ENCODE measurements at places on chromosomes 5 and 9. TPM values are rescaled to one million over a fixed set of nuclear protein-coding genes. Genes with fewer than 3 reads are reported as not detected.

The ACSL6 gene
- total RNA-seq, result not detected

The EQTN gene
- total RNA-seq, result not detected

The TAF11L10 gene
- not detected for total RNA-seq

The WDR38 gene
- not detected for total RNA-seq

The PCDHGA7 gene
- 0.86 TPM for total RNA-seq

The PCDHGA6 gene
- 0.44 TPM for total RNA-seq

The BAAT gene
- 0.14 TPM for total RNA-seq

The CD74 gene
- not detected for total RNA-seq

- no peak for DNase-seq
Measured at GRCh38 chr5:141793881-141794280, 84.3 kb downstream of the PCDH1 start.

DNA sequence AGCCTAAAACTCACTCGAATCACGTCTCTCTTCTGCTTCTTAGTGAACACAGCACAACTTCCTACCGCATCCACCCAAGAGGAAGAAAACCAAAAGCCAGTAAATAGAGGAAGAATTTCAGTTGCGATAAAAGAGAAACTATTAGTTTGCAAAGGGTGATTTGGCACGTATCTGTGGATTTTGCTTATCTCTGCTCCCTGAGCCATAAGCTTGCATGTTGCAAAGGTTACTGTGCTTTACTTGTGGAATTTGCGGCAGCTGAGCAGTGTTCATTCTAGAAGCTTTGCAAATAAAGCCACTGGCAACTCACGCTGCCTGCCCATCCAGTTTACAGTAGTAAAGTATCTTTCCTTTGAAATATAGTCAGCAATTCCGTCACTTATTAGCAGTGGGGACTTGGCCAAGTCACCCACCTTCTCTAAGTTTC lies 149.0 kb upstream of the PCA3 start:
- DNase-seq, result no peak

- no peak for DNase-seq
Measured at GRCh38 chr9:86891886-86892437, 55.3 kb downstream of the GAS1 start.

GRCh38 chr5:56094579-56095361 lies 100.0 kb upstream of the IL6ST start:
- DNase-seq, result no peak

DNA sequence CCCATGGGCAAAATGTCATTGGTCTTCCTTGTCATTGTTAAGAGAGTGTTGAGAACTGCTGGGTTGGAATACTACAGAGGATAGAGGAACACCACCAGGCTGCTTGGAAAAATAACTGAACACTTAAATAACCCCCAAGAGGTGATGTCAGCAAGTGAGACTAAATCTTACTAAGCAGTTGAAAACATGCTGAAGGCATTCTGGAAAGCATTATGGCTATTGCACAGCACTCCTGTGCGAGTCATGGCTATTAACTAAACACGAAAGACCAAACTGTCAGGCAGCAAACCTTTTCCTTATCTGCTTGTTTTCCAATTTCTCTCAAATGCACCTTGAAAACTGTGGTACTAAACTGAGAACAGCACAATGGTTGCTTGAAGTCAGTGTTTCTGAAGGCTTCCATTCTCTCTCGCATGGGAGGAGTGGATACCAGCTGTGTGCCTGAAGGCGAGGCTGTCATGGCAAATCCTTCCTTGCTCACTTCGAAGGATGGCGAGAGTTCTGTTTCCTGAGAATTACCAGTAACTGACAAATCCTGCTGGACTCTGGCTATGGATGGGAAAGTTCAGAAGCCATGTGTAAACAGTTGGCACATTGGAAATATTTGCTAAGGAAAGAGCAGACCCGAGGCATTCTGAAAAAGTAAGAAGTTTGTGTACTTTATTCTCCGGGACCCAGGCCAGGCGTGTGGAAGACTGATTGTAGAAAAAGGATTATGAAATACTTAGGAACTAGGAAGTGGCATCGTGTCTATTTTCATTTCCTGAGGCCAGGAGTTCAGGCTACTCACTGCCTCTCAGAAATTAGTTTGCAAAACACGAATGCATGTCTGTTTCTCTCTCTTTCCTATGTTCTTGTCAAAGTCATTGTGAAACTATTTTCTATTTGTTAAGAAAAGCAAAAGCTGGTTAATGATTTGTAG lies 182.1 kb downstream of the DMRT2 start:
- peak; percentile 88 for DNase-seq

GRCh38 chr9:111812337-111812736 lies 17.6 kb upstream of the SHOC1 start:
- DNase-seq, result no peak

- DNase-seq, result no peak
Measured at GRCh38 chr9:35649431-35650340, 1.0 kb downstream of the SIT1 start.

GRCh38 chr9:84843175-84843824 lies 173.8 kb downstream of the NTRK2 start:
- no peak for DNase-seq

GRCh38 chr5:146866263-146866662 lies 12.3 kb downstream of the PPP2R2B start:
- no peak for DNase-seq

- DNase-seq, result no peak
Measured at GRCh38 chr5:80777347-80778287, 122.8 kb upstream of the DHFR start.

- no peak for DNase-seq
Measured at GRCh38 chr5:79302454-79302853, 66.5 kb downstream of the JMY start.

- no peak for DNase-seq
Measured at GRCh38 chr5:61942462-61943049, 363.4 kb upstream of the KIF2A start.

DNA sequence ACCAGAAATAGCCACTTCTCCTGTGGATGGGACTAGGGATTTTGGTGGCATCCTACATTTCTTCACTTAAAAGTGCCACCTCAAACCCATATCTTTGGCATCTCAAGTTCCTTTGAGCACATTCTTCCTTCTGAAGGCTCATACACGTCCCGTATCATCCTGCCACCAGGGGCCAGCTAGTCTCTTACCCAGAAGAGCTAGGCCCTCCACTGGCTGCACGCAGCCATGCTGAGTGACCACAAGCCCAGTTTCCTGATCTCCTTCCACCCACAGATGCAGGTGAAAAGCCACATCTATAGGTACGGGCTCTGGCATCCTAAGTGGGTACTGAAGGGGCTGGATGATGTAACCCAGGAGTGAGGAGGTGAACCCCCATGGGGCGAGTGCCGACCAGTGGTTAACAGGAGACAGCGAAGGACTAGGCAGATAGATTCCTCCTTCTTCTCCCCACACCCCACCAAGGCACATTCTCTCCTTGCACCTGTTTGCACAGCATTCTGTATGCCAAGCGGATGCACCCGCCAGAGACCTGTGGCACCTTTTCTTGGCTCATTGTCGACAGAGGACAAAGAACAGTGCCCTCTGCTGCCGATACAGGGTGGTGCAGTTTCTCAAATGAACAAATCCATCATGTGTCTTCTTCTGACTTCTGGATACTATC lies 14.4 kb upstream of the SCGB3A1 start:
- DNase-seq, result peak; percentile 85

DNA sequence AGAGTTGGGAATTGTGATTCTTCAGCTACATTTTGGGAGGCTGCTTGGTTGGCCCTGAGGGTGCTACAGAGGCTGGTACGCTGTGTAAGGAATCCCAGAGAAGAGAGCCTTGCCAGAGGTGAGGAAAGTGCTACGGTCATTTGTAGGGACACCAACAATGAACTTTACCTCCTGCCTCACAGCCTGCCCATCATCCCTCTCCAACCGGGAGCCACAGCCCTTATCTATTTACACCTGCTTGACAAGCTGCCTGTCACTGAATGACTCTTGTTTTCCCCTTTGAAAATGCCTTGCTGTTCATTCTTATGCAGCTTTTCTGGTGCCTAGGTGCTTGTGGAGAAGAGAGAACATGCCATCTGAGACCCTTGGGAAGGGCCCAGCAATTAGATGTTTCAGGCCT lies 110.8 kb downstream of the PCSK1 start:
- no peak for DNase-seq

- DNase-seq, result no peak
Measured at GRCh38 chr5:11700391-11700790, 203.9 kb downstream of the CTNND2 start.

GRCh38 chr9:98329281-98329680 lies 73.8 kb upstream of the TBC1D2 start:
- no peak for DNase-seq

GRCh38 chr5:2204366-2205184 lies 321.9 kb upstream of the IRX4 start:
- no peak for DNase-seq

- peak; percentile 58 for DNase-seq
Measured at GRCh38 chr5:14818931-14819790, 52.4 kb downstream of the ANKH start.

GRCh38 chr9:109981091-109981490 lies 201.1 kb downstream of the PALM2AKAP2 start:
- DNase-seq, result no peak

- no peak for DNase-seq
Measured at GRCh38 chr5:14003936-14004335, 59.4 kb upstream of the DNAH5 start.

DNA sequence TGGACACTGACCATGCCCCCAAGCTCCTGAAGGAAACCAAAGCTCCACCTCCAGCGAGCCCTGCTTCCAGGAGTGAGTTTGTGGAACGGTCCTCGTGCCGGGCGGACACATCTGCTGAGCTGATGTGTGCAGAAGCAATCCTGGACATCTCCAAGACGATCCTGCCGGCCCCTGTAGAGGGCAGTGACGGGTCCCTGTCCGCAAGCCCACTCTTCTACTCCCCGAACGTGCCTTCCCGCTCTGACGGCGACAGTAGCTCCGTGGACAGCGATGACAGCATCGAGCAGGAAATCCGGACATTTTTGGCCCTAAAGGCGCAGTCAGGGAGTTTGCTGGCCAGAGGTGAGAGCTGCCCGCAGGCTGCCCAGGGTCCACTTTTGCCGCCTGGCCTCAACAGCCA lies 6.2 kb downstream of the PPP1R26 start:
- DNase-seq, result no peak

GRCh38 chr5:114418176-114419066 lies 56.6 kb downstream of the KCNN2 start:
- DNase-seq, result no peak

- peak; percentile 27 for DNase-seq
Measured at GRCh38 chr9:115972362-115972761, 181.2 kb upstream of the PAPPA start.

DNA sequence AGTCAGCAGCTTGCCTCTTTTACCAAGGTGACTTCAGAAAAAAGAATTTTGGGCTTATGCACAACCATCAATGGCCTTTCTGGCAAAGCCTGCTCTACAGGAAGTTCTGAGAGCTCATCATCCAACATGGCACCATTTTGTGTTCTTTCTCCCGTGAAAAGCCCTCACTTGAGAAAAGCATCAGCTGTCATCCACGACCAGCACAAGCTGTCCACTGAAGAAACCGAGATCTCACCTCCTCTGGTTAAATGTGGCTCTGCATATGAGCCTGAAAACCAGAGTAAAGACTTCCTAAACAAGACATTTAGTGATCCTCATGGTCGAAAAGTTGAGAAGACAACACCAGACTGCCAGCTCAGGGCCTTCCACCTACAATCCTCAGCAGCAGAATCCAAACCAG lies 111.2 kb downstream of the SNCAIP start:
- no peak for DNase-seq

- DNase-seq, result no peak
Measured at GRCh38 chr5:131997026-131997726, 14.3 kb downstream of the ACSL6 start.

All from MCF 10A (cell line).